ENCODE measurements at places on chromosomes 2 and 18.

- DNase-seq = peak; percentile 86
These were observed 8.6 kb upstream of the MTCL1 start for GRCh38 chr18:8696749-8697211.

DNA sequence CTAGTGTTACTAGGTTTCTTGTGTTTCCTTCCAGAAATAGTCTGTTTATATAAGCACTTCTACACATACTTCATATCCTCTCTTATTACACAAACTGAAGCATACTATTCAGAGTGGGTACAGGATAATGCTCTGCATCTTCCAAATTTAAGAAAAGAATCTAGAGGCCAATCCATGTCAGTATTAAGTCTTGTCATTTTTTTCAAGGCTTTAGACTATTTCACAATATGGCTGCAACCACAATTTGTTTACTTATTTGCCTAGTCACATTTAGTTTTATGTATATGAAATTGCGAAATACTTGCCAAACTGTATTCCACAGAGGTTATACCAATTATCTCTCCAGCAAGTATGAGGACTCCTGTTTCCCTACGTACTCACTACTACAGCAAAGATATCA lies 27.9 kb downstream of the IWS1 start:
- no peak for DNase-seq

DNA sequence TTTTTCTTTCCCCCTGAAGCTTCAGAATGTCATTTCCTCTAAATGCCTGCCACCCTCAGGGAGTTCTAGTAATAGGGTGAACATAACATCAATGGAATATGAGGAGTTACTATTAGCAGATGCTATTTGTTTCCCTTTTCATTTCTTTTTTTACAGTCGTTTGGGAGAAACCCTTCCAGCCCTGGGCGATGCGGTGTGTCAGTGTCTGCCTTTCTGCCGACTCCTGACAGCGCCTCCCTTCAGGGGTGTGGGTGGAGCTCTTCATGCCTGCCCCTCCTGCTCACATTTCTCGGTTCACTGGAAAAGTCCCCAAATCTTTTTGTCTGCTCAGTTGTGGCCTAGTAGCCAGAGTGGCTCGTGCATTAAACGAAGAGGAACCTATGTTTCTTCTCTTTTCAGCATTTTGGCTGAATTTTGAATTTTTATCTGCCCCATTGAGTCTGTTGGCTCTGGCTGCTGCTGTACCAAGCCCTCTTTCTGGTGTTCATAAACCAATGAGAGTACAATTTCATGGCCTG lies 72.3 kb downstream of the FMNL2 start:
- DNase-seq = peak; percentile 61

GRCh38 chr18:11258039-11258610 lies 108.8 kb upstream of the PIEZO2 start:
- DNase-seq = no peak

- DNase-seq = no peak
These were observed 10.6 kb downstream of the SPEG start for GRCh38 chr2:219445220-219445640.

DNA sequence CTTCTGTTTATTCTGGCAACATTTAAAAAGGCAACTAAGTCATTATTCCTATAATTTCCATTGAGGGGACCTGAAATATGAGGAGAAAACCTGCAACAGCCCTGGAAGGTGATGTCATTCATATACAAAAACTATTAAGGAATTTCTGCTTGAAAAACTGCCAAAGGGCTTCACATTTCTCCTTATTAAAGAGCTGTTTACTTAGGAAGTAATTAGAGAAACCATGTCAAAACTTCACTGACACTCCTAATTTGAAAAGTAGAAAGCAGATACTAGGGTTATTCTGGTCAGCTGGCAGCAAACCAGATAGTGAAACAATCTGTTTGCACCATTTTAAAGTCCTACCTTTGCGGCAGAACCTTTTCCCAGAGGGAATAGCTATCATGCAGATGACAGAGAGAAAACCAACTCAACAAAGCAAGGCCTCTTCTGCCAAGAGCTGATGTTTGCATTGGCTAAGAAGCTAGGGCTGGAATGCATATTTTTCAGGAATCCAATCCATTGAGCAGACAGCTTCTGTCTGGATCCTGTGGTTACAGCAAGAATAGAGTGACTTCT lies 592.2 kb upstream of the SYT4 start:
- DNase-seq = no peak

- no peak for DNase-seq
These were observed 2.3 kb downstream of the C1QL2 start for GRCh38 chr2:119156105-119156890.

GRCh38 chr2:60552851-60553494 lies 481 bp downstream of the BCL11A start:
- no peak for DNase-seq

DNA sequence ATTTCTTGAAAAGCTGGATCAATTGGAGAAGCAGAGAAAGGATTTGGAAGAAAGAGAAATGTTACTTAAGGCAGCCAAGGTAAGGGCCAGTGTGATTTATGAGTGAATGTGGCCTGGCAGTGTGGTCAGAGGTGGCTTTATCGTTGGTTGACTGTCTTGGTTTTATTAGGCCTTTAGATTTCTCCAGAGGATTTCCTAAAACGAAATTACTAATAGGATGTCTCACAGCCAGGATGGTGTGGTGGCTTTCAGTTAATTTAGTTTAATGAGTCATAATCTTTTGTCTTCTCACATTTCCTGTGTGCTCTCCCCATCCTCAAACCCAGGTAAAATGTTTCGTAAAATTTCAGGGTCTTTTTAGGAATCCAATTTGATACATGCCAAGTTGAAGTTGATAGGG lies 100.8 kb downstream of the TAF4B start:
- no peak for DNase-seq

DNA sequence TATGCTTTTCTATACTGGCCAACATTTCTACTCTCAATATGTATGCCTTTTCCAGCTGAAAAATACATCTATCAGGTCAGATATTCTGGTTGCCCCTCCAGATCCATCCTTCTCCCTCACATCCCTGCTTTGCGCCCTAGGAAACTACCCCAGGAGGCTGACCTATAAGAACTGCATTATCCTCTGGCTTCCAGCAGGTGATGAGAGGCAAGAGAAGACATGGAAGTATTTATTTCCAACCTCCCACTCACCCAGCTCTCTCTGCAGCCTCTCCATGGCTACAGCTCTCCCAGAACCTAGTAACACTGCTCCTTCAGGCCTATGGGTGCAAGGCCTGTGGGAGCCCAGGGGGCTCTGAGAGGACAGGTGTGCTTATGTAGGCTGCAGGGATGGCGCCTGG lies 42.9 kb downstream of the ARID5A start:
- no peak for DNase-seq

DNA sequence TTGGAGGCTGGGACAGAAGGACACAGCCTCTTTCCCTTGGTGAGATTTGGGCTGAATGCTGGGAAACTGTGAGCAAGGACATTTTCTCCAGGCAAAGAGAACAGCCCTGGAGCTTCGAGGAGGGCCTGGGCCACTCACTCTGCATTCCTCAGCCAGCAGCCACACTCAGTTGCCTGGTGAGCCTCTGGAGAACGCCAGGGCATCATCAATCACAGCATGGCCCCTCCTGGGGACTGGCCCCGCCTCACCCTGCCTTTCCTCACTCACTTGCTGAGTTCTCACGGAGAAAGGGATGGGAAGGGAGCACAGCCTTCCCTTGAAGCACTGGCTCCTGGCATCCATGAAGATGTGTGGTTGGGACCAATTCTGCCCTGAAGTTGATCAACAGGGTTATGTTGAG lies 55.0 kb downstream of the APOB start:
- no peak for DNase-seq

GRCh38 chr2:96111823-96112500 lies 4.4 kb downstream of the ADRA2B start:
- no peak for DNase-seq

DNA sequence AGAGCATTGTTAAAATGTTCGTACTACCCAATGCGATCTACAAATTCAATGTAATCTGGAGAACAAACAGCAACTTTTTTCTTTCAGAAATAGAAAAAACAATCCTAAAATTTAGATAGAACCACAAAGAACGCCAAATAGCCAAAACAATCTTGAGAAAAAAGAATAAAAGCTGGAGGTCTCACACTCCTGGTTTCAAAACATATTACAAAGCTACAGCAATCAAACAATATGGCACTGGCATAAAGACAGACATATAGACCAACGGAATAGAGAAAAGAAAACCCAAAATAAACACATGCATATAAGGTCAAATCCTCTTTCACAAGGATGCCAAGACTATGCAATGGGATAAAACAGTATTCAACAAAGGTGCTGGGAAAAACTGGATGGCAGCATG lies 74.5 kb downstream of the MAP4K3 start:
- no peak for DNase-seq

DNA sequence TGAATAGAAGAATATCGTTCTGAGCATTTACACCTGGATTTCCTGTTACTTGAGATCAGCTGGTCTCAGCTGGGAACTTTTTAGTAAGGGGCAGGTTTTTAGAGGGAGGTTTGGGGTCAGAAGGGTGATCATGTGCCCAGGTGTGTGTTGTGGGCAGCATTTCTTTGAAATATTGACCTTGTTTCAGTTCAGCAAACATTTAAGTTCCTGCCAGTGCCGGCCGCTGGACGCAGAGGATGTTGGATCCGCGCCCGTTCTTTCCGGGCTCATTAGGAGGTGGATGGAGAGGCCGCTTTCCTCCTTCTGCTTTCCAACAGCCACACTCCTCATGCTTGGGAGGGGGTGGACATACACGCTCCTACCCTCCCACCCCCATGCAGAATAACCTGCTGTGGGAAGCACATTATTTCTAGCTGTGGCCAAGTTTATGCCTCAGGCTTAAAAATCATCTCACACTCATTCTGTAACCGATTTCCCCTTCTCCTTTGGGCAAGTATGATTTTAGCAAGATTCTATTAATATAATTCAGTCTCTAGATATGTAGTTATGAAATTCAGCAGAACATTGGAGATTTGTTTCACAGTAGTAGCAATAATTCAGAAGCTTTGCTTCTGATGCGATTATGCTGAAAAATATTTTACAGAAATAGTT lies 131.4 kb downstream of the ZNF236 start:
- peak; percentile 10 for DNase-seq
